Hematopoietic multipotent progenitor cell treated with erythropoietin and hydrocortisone succinate and interleukin-3 and kit ligand, for 8 days (in vitro differentiated cells): ENCODE measurements at places on chromosomes 13 and 19.

DNA sequence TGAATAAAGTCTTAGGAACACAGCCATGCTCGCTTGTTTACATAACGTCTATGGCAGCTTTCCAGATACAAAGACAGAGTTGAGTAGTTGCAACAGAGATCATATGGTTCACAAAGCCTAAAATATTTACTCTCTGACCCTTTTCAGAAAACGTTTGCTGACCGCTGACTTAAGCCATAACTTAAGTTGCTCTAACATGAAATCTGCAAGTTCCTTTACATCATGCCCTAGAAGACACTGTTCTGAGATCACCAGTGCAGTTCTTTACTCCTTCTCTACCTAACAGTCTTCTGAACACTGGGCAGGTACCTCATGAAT is 166.4 kb downstream of the DCLK1 start:
- DNase-seq, result no peak

DNA sequence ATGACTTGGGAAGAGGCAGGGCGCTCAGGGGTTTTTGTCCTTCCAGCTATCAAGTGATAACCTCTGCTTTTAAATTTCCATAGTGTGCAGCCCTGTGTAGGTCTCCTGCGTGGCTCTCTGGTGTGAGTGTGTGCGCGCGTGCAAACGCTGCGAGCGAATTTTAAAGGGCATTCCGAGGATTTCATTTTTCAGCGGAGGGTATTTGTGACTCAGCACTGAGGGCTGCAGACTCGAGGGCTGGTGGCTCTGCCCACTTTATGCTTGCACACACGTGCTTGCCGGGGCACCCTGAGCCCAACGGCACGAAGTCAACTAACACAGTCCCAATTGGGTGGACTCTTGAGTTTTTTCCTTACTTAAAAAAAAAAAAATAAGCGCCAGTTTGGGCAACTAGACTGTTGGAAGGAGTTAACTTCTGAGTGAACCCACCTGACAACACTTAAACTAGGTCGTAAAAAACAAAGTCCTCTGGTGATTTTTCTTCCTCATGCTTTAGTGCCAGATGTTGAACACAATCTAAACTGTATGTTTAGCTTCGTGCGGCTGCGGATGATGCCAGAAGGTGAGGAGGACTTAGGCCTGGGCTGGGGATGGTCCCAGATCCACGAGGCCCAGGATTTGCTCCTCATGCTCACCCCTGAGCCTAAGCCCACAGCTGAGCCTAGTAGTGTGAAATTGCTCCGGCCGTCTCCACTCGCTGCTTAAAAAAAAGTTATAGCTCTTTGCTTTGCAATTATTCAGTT is 2.1 kb downstream of the FGF9 start:
- no peak for DNase-seq

- DNase-seq, result no peak
These were observed 1.3 kb upstream of the KBTBD6 start for GRCh38 chr13:41133951-41134350.

DNA sequence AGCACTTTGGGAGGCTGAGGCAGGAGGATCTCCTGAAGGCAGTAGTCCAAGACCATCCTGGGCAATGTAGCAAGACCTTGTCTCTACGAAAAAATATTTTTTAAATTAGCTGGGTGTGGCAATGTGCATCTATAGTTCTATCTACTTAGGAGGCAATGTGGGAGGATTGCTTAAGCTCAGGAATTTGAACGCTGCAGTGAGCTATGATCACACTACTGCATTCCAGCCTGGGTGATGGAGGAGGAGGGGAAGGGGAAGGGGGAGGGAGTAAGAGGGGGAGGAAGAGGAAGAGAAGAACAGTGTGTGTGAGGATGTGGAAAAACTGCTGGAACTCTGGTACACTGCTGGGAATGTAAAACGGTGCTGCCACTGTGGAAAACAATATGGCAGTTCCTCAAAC is 9.2 kb upstream of the CLIP3 start:
- no peak for DNase-seq

DNA sequence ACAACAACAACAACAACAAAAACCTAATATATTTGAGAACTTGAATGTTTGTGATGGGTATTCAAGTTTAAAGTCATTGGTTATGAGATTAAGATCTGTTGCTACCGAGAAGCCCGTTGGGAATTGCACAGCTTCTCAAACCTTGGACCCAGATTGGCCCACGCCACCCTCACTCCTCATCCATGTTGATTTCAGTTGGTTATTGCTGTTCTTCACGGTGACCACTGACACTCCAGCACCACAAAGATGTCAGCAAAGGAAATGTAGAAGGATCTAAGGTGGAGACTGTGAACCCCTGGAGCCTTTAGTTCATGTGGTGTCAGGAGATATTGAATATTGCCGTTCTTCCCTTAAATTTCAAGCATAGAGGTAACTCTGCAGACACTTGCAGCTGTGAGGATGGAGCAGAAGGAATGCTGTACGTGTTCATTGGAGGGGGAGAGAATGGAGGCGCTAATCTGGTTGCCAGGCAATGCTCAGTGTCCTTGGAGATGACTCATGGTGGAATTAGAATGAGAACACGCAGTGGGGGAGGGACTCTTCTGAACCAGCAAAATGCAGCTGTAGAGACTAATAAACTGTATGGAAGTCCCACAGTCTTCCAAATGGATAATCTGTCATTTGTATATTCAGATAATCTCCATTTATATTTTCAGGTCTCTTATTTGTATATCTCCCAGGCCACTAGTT is 20.8 kb upstream of the ZNF835 start:
- DNase-seq, result no peak

- no peak for DNase-seq
These were observed 1.5 kb upstream of the NTN5 start for GRCh38 chr19:48674216-48674809.

GRCh38 chr19:1000095-1000494 is at the start of gene GRIN3B:
GRIN3B (plus strand) TSS chr19:1000419; CDS start chr19:1000438, 19 bp downstream.
- DNase-seq, result peak; percentile 50

DNA sequence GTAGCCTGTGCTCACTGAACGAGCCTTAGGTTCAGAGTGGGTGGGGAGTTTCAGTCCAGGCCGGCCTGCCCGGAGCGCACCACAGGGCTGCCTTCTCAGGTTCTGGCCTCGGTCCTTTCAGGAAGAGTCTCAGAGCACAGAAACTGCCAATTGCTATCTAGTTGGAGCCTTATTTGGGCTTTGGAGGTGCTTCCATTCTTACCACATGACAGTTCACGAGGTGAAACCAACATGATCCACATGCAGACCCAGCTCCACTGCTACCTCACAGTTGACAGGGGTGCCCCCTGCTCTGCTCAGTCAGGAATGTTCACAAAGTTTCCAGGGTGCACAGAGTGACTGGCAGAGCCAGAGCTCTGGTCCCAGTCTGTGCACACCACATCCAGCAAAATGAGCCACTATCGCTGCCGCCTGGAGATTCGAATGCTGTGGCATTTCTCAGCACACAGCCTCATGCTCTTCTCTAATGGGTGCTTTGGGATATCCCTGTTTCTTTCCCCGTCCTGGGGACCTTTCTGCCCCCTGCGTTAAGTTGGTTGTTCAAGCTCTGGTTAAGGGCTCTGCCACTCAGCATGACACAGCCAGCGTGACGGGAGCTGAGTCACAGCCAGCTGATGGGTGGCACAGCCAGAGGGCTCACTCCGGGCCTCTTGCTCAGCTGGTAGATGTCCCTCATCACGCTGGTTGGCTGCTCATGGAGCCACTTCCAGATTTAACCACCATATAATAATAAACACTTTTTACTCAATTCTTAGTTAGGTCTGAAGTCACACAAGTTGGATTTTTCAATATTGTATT is 7.5 kb upstream of the SACS start:
- DNase-seq, result no peak

- no peak for DNase-seq
These were observed 32.9 kb downstream of the TSHZ3 start for GRCh38 chr19:31316201-31316951.

GRCh38 chr19:49413348-49413747 is 9.9 kb downstream of the PTH2 start:
- no peak for DNase-seq

DNA sequence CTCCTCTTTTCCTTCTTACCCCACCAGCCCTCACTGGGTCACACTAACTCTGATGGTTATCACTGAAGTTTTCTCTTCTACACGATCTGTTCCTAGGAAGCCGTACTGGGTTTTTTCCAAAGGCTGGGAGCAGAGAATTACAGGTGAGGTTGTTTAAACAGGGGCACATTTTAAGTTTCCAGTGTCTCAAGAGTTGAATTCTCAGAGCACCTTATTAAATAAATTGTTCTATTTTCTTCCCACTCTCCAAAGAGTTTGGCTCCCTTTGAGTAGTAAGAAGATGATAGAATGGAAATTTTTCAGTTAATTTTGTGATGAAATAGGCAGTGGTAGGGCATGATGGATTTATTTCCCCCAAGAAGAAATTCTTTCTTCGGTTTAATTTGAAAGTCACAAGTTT is at the start of gene OR7D4:
TSS of gene OR7D4 (minus strand) at position 101 of the 400 bp plus-strand sequence. CDS start 4,752 bp downstream, outside the sequence.
- no peak for DNase-seq

DNA sequence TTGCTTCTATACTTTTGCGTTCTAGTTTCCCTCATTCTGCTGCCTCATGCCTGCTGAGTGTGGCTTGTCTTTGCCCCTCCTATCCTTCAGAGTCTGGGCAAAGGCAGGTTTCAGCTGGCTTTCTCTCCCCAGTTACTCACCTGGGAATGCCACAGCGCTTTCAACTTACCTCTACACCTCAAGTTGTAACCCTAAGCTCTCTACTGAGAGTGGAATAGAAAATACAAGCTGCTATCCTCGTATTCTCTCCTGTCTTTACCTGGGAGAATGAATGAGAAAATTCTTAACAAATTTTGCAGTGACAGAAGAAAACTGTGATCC is 316.3 kb upstream of the KLF12 start:
- DNase-seq, result no peak

DNA sequence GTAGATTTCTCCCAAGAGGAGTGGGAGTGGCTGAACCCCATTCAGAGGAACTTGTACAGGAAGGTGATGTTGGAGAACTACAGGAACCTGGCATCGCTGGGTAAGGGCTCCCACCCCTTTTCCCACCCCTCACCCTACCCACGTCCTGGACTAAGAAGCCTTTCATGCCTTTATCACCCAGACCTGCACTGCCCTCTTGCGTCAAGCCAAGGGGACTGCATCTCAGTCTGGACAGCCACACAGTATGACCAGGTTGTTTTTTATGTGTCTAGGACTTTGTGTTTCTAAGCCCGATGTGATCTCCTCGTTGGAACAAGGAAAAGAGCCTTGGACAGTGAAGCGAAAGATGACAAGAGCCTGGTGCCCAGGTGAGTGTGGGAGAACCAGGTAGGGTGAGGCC is 8.8 kb downstream of the ZFP28 start:
- no peak for DNase-seq

GRCh38 chr13:103157016-103157415 is 90.8 kb upstream of the SLC10A2 start:
- DNase-seq, result no peak

DNA sequence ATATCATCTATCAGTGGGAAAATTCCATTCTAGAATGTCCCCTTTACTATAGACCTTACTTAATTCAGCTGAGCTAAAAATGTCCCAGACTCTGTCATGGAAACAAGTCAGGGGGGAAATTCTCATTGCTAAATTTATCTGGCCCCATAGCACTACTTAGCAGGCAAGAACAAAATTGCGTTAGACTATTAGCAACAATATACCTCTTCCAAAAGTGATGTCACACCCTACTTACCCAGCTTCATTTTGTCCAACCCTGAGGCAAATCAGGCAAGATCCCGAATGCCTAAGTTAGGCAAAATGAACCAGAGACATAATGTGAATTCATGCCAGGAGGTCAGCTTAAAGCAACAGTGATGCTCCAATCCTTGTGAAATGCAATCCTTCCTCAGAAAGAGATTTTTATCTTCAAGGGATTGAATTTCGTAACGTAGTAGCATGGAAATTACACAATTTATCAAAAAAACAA is 93.7 kb downstream of the FRY start:
- no peak for DNase-seq

GRCh38 chr13:29359181-29359580 is 236.3 kb downstream of the SLC7A1 start:
- DNase-seq, result no peak

GRCh38 chr19:13993590-13994300 is 12.4 kb downstream of the RFX1 start:
- DNase-seq, result no peak

DNA sequence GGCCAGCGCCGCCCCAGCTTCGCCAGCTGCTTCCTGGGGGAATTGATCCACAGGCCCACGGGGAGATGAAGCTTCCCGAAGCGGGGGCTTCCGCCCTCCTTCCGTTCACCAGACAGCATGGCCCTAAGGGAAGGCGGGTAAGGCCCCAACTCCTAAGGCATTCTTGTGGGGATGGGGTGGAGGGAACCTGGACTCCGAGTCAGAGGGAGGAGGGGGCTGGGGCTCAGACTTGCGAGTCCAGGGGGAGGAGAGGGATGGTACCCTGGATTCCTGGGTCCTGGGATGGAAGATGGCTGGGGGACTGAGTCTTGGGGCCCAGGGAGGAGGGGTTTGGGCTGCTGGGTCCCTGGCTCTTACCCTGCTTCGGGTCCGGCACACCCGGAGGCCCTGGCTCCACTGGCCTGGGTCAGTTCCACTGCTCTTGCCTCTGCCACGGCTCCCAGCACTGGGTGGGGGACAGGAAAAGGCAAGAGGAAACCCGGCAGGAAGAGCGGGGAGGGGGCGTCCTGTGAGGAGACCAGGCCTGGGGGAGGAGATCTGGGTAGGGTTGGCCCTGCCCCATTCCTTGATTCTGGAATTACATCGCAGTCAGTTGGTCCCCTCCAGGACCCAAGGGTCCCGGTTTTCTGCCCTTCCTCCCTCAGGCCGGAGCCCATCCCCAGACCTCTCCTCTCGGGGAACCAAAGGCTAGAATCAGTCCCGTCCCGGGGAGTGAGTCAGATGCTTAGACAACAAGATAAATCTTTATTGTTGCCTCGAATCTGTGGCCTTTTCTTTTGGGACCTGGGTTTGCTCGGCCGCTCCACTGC is at the start of gene RASIP1:
TSS of gene RASIP1 (minus strand) at position 447 of the 809 bp plus-strand sequence. CDS start at position 119, 328 bp downstream.
- DNase-seq, result no peak

DNA sequence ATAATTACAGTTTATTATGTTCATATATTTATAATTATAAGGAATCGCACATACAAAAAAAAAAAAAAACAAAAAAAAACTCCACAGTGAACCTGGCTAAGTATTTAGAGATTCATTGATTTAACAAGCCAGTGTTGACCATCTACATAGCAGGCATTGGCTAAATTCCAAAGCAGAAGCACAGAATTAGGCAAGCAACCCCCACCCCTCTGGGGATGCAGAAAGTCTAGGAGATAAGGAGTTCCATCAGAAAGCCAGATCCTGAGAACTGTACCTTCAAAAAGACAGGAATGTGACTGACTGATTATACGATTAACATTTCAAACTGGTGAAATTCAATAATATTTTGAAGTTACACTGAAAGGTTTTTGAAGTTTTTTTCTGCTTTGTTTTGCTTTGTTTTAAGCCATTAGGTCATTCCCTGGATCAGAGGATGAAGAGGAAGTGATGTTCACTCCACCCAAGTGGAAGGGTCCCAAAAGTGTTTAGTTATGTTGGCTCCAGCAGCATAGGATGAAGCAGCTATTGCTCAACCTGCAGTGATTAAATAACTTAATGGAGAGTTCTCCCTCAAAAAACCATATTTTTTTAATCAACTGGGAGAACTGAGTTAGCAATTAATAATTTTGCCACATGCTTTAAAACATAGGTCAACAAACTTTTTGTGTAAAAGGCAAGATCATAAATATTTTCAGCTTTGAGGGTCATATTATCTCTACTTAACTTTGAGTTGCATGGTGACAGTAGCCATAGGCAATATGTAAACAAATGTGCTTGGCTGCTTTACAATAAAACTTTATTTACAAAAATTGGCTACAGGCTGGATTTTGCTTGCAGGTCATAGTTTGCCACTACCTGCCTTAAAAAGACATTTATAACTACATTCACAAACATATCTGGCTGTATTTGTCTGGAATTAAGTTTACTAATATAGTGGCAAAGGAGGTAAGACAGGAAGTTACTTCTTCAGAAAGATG is 49.6 kb downstream of the DOCK9 start:
- no peak for DNase-seq
